Activated naive CD8-positive, alpha-beta T cell treated with anti-CD3 and anti-CD28 coated beads for 36 hours (primary cell): ENCODE measurements at places on chromosomes 3 and 15. TPM values are rescaled to one million over a fixed set of nuclear protein-coding genes. Genes with fewer than 3 reads are reported as not detected.

GOLGA8M gene
- total RNA-seq: 1.1 TPM

DNA sequence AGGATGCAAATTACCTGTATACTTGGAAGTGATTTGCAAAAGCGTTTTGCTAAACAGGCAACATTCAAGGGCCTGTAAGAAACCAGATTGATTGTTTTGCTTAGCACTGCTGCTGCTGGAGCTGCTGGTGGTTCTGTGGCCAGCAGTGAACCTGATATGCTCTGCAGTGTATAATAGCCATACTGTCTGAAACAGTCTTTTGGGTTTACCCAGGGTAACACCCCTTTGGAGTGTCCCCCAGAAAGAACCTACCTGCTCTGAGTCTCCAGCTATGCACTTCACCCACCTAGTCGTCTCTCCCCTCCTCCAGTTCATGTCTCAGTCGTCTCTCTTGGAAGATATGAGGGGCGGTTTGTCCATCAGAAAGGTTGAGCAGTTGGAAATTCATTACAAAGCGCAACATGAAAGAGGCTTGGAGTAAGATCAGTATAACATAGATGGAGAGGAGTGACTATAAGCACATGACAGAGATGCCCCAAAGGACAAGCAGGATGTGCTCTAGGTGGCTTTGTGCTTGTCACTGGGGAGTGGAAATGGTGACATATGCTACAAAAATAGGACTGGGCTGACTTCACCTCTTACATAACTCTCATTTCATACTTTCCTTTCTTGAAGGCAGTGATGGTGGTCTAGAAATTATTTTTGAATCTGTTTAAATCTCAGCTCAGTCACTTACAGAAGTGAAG lies 3.8 kb downstream of the MKRN2 start:
- DNase-seq: no peak
- H3K27me3 ChIP-seq: peaks cover 4% of the 10 kb centered on the region
- no peak overlapping the region for H3K4me3 ChIP-seq
- H3K4me1 ChIP-seq: peaks cover 60% of the 10 kb centered on the region

GRCh38 chr15:47975427-47975826 lies 145.4 kb upstream of the SLC24A5 start:
- no peak overlapping the region for H3K4me3 ChIP-seq
- H3K4me1 ChIP-seq: no peaks in the 10 kb centered on the region
- no peak for DNase-seq
- peaks cover 23% of the 10 kb centered on the region for H3K27me3 ChIP-seq
- no peaks in the 10 kb centered on the region for H3K36me3 ChIP-seq
- no peak overlapping the region for H3K27ac ChIP-seq

ABHD5 gene
- 11.4 TPM for total RNA-seq

- no peak overlapping the region for H3K4me3 ChIP-seq
- no peaks in the 10 kb centered on the region for H3K4me1 ChIP-seq
- no peak overlapping the region for H3K27ac ChIP-seq
- no peaks in the 10 kb centered on the region for H3K27me3 ChIP-seq
- no peaks in the 10 kb centered on the region for H3K36me3 ChIP-seq
Observed at GRCh38 chr3:140268610-140269009, 333.6 kb downstream of the CLSTN2 start.

NEK10 gene
- 0.41 TPM for total RNA-seq

KCNMB2 gene
- not detected for total RNA-seq

PRR23E gene
- not detected for total RNA-seq

GOLGA8N gene
- 3.0 TPM for total RNA-seq
